ENCODE measurements at places on chromosomes 12 and 14.

GRCh38 chr14:62428429-62429203 is 616.6 kb downstream of the KCNH5 start:
- no peak for DNase-seq

GRCh38 chr12:58907391-58907790 is 12.9 kb downstream of the LRIG3 start:
- DNase-seq, result no peak

DNA sequence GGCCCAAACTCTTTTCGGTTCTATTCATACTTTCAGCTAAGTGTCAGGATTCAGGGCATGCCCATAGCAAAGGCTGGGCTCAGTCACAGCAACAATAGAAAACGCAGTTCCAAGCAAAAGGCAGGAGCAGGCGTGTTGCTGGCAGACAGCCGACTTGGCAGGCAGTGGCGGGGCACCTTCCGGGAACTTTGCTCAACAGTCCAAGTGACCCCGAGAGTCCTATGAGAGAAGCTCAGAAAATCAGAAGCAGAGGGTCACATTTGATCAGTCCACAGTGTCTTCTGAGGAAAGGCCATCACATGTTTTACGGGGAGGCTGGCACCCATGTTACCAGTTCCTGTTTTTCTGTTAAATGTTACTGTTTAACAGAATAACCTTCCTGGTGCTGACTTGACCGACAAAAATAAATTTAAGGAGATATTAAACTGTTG is 115.0 kb downstream of the DACT1 start:
- DNase-seq, result no peak

GRCh38 chr12:54184024-54184805 is 4.6 kb downstream of the SMUG1 start:
- DNase-seq, result no peak

DNA sequence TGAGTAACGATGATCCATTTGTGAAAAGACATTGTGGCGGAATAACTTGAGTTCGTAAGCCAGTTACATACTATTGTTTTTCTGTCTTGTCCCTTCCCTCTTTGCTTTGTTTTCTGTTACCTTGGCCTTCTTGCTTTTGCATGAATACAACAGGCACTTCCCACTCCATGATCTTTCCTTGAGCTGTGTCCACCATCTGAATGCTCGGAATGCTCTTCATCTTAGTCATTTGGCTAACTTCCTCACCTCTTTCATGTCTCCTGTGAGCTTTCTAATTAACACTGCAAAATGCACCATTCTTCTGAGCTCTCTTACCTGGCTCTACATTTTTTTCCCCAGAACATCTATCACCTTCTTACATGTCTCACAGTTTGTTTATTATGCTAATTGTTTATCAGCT is 10.0 kb downstream of the KNTC1 start:
- no peak for DNase-seq

DNA sequence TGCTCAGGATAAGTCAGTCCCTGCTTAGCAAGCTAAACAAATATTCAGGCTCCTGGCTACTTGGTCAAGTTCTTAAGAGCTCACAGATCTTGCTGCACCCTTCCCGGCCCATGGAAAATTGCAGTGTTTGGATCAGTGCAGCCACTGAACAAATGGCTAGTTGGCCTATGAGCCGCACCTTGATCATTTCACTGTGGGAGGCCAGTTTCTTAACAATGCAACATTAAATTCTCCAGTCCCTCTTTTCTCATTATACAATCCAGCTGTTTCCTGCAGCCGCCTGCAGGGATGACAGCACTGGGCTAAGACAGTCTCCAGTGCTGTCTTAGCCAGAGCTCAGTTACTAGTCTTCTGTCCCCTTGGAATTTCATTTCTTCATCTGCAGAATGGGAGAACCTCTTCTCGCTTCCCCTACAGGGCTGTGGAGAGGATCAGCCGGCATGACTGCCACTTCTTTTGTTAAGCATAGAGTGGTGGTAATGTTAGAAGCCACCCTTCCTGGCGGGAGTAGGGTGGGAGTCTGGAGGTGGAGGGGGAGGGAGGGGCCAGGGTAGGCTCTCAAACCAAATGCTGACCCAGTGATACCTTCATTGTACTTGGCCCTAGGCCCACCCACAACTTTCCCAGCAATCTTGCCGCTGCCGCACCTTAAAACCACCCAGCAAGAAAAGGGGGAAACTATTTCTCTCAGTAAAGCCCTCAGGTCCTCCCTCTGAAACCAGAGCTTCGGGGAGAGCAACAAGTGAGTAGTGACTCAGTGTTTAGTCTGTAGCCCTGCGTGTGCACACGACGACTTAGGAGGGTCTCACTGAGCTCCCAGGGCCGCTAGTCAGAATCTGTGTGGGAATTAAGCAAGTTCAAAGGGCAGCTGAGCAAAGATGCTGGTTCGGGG is 145.7 kb downstream of the NUAK1 start:
- DNase-seq, result no peak

DNA sequence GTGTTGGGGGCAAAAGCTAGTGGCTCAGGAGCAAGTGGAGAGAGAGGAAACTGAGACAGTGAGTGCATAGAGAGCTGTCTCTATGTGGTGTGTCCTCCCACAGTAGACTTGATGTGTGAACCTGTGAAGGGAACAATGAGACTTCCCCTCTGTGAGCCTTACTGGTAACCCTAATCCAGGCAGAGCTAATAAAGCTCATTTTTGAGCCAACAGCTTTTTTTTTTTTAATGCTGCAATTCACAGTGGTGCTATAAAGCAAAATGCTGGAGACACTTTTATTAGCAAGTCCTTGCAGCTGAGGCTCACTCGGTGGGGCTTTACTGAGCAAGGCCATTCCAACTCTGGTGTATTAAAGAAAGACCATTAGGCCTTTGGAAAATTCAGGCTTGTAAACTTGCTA is 26.9 kb downstream of the FBXW8 start:
- no peak for DNase-seq

DNA sequence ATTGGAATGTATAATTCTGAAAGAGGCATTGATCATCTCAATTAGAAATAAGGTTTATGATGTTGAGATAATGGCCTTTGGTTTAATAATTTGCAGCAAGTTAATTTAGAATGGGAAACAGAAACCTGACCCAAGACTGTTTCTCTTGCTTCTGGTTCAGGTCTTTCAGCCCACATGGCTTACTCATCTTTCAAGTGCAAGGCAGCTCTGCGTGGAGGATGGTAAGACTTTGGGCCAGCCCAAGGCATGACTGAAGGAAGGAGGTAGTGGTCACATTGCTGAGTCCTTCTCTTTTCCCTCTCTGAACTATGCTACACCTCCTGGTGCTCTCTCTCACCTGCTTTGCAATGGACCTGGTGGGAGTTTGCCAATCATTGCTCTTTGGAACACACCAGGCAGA is 98.7 kb downstream of the CAND1 start:
- DNase-seq, result no peak

DNA sequence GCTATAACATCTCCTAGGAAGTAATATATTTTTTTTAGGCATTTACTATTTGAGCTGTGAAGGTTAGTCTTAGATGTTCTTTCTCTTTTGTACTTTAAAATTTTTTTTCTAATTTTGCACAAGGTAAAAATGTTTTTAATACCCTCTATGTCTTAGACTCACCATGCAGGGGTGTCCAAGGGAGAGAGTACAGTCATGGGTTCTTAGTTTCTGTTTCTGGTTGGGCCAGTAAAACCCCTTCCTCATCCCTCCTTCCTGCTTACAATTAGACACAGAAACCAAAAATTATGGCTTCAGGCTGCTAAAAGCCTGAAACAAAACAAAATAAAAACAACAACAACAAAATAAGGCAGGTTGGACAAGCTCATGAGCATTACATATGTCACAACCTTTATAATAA is 193.0 kb downstream of the SYT1 start:
- DNase-seq, result no peak

DNA sequence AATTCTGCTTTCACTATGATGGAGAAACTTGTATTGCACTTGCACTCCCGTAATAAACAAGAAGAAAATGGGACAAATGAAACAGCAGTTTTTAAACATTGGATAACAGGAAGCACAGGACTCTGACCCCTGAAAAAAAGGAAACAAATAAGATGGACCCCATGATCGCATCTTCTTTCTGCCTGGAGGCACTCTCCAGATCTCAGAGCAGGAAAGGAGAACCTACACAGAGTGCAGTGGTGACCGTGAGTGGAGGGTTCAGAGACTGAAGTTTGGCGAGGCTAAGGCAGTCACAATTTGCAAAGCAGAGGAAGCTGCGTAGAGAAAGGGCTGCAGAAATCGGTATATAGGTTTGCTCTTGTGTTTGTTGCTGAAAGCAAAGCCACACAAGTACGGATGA is 6.1 kb upstream of the FGF6 start:
- no peak for DNase-seq

DNA sequence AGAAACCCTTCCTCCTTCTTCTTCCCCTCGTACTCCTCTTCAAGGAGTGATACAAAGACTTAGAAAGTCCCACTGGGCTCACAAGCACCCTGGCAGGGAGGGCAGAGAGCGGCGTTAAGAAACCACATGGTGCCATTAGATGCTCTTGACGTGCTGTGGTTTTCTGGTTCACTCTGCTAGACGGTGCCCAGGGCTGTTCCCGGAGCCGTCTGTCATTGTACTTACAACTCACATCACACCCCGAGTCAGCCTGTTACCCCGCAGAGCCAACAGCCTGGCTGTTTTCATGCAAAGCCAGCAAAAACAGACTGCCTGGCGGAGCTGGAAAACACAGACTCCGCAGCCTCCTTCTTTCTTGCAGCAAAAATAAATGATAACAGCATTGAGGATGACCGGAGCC is 232.6 kb upstream of the TBX3 start:
- DNase-seq, result no peak

DNA sequence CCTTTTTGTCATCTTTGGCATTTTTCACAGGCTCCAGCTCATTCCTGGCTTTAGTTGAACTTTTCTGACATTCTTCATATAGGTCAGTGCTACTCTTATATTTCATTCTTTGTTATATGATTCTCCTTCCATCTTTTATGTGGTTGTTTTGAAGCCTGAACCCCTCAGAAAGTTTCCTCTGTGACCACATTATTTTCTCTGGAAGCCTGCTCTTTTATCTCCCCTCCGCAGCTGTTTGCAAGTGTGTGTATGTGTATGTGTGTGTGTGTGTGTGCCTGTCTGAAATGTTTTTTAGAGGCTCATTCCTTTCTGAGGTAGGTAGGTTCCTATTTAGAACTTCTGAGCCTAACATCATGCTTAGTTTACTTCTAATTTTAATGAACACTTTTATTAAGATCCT is 47.6 kb downstream of the ANO4 start:
- no peak for DNase-seq

DNA sequence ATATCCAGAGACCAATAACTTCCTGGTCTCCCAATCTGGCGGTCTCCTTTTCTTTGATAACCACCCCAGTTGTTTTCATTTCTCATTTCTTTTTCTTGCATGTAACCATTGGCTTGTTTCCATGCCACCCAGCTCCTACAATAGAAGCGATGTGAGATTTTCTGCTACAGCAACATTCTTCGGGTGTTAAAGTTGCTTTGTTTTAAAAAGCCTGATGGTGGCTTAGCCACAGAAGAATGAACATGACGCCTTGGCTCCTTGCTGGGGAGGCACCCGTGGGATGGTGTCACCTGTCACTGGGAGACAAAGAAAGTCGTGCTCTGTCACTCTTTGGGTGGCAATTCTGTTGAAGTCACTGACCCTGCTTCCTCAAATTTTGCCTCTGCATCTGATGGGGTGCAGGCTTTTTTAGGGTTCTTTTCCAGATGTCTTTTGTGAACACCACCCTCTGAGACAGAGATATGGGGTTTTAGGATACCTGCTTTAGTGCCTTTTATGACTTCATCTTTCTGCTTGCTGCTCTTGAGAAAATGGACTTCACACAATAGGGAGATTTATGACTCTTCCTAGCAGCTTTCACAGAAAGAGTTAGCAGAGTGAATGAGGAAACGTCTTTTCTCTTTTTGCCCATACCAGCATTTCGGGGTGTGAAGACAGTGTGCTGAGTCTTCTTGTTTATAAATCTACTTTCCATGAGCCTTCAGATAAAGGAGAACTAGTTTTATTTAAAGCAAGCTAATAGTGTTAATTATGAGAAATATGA is 265.3 kb upstream of the TBX3 start:
- no peak for DNase-seq

GRCh38 chr12:40314927-40315326 is 90.1 kb downstream of the LRRK2 start:
- no peak for DNase-seq

- no peak for DNase-seq
Observed at GRCh38 chr14:20499108-20499507, 6.2 kb upstream of the RNASE10 start.

DNA sequence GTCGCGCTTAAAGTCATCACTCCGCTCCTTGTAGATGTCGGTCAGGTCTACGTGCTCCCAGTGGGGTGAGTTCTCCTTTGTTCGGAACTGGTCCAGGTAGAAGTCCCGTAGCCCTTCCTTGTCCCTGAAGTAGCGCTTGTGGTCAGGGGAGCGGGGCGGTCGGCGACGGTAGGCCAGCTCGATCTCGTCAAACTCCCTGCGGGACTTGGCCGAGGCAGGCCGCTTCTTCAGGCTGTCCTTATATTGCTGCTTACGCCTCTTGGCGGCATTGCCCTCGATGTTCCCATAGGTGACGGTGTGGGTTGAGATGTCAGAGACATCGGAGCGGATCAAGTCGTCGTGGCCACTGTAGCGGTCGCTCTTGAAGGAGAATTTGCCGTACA is 367.2 kb downstream of the EMP1 start:
- no peak for DNase-seq

- no peak for DNase-seq
Observed at GRCh38 chr14:76765461-76765931, 4.2 kb downstream of the VASH1 start.

GRCh38 chr12:96195845-96196451 is 1.8 kb downstream of the ELK3 start:
- DNase-seq, result no peak

DNA sequence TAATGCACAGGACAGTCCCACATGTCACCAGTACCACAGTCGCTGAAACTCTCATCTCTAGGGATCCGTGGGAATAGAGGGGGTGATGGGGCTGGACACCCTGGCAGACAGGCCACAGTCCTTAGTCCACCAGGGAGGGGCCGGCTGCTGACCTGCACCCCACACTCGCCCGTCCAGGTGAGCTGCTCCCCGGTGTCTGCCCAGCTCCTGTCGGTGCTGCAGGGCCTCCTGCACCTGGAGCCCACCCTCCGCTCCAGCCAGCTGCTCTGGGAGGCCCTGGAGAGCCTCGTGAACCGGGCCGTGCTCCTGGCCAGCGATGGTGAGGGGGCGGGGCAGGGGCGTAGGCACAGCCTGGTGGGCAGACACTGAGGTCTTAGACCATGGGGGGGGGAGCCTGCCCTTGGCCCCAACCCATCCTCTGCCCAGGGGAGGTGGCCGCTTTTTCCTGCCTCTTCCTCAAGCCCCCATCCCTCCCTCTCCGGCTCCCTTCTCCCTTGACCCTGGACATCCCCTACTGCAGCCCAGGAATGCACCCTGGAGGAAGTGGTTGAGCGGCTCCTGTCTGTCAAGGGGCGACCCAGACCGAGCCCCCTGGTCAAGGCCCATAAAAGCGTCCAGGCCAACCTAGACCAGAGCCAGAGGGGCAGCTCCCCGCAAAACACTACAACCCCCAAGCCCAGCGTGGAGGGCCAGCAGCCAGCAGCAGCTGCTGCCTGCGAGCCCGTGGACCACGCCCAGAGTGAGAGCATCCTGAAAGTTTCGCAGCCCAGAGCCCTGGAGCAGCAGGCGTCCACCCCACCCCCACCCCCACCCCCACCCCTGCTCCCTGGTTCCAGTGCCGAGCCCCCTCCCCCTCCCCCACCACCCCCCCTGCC is 17.1 kb upstream of the ADSS1 start:
- no peak for DNase-seq

All from NCI-H1930 (cell line).